ENCODE measurements at places on chromosomes 12 and 14. TPM values are rescaled to one million over a fixed set of nuclear protein-coding genes. Genes with fewer than 3 reads are reported as not detected.

GRCh38 chr12:49048953-49049352, 11.6 kb downstream of the KMT2D start:
- DNase-seq, result no peak

GRCh38 chr14:82528016-82528415, 994.4 kb upstream of the SEL1L start:
- DNase-seq, result no peak

HOXC12 gene
- not detected for polyA plus RNA-seq

TMEM253 gene
- 0.53 TPM for polyA plus RNA-seq

GLTP gene
- polyA plus RNA-seq, result 22.3 TPM

DNA sequence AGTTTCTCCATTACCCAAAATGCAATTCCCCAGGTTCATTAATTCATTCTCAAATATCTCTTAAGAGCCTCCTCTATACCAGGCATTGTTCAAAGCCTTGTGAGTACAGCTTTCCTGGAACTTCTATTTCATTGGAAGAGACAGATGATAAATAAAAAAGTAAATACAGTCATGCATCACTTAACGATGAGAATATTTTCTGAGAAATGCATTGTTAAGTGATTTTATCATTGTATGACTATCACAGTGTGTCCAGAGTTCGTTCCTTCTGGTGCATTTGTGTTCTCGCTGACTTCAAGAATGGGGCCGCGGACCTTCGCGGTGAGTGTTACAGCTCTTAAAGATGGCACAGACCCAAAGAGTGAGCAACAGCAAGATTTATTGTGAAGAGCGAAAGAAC, 66.0 kb downstream of the ANO4 start:
- DNase-seq, result no peak

- DNase-seq, result no peak
Observed at GRCh38 chr12:96020314-96021003, 14.9 kb downstream of the LTA4H start.

- no peak for DNase-seq
Observed at GRCh38 chr12:93137656-93138612, 208.8 kb upstream of the EEA1 start.

DNA sequence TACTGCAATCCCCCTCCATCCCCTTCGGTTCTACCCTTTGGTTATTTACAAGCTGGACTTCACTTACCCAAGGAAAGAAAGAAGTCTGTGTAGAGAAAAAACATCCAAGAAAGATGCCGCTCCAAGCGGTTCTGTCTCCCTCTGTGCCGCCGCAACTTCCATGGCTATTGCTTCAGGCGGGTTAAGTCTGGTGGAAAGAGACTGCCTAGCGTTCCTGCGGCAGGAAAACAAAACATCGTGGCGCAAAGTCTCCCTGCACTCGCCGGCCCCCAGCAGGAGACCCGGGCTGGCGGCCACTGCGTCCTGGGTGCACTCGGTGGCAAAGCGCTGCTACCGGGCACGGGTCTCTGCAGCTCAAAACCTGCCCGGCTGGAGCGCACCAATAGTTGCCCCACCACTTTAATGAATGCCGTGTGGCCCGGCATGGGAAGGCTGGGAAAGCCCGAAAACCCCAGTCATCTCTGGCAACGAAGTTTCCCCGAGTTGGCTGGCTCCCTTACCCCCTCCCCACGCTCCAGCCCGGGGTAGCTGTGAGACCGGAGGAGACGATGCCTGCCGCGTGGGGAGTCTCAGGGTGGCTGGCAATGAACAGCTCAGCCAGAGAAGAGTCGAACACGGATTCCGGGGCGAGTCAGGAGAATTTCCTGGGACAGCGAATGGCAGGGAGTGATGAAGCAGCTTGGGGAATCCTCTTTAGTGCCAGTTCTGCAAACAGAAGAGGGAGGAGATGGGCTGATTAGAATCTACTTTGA, 3.5 kb upstream of the KCNK10 start:
- no peak for DNase-seq

GRCh38 chr14:68284333-68284732, 464.8 kb downstream of the RAD51B start:
- no peak for DNase-seq

TAS2R19 gene
- 3.4 TPM for polyA plus RNA-seq

- DNase-seq, result no peak
Observed at GRCh38 chr12:89884952-89885351, 176.3 kb upstream of the ATP2B1 start.

DNA sequence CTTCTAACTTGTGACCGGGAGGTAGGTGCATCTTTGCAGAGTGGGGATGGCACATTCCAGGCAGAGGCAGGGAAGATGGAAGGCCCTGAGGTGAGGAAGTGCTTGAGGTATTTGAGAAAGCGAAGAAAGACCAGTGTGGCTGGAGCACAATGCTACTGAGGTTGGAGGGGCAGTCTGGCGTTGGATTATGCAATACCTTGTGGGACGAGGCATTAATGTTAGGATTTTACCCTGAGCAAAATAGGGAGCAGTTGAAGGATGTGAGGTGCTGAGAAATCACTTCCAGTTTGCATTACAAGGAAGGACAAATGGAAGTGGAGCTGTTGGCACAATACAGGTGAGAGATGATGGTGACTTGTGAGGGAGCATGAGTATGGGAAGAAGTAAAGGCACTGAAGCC, 145.5 kb downstream of the KCNA5 start:
- DNase-seq, result no peak

DNA sequence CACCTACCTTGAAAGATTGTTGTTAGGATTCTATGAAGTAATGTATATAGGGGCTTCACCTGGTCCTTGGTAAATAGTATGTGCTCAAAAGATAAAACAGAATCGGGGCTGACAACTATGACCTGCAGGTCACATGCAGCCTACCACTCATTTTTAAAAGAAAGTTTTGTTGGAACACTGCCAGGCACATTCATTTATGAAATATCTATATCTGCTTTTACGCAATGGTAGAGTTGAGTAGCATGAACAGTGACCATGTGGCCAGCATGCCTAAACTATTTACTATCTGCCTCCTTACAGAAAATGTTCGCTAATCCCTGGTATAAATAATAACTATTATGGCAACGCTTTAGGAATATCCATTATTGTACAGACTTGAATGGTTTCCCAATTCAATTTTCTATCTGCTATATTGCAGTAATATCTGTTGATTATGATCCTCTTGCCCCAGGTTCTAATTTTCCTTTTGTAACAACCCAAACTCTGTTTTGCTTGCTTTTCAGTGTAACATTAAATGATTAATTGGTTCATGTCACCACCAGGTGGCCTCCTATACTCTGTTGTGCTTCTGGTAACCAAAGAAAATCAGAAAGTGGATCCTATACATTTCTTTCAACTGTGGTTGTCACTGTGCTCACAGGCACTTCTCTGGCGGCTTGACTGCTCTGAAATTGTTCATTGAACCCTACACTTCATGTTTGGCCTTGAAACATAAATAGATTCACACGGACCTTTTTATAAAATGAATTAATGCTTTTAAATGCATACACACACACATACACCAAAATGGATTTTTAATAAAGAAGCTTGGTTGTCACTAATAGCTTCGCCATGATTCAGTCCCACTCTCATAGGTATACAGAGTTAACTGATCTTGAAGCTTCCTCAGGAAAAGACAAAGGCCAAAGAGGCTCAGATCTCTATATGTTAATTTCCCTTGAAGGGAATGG, 227.7 kb upstream of the NPAS3 start:
- peak; percentile 72 for DNase-seq

FOXM1 gene
- polyA plus RNA-seq, result 21.7 TPM

FOXG1 gene
- polyA plus RNA-seq, result 0.34 TPM

RASAL1 gene
- not detected for polyA plus RNA-seq

MYRFL gene
- polyA plus RNA-seq, result 0.57 TPM

DNA sequence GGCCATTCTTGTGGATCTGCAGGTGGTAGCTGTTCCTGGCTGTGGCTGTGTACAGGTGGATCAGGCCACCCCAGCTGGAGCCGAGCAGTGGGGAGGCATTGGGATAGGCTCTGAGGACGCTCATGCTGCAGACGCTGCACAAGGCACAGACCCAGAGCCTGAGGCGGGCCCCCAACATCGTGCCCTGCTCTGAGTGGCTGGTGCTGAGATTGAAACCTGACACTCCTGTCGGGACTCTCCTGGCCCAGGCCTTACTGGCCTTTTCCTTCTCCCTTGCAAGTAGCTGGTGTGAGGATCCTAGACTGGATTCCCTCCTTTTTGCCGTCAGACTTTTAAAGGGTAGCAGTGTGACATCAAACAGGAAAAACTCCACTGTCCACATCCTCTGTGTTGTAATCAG, at the start of gene FGF23:
TSS of gene FGF23 (minus strand) at position 308 of the 400 bp plus-strand sequence. CDS start at position 178, 130 bp downstream.
- peak; percentile 40 for DNase-seq

GRCh38 chr14:50520947-50521815, 11.2 kb downstream of the MAP4K5 start:
- DNase-seq, result no peak

DNA sequence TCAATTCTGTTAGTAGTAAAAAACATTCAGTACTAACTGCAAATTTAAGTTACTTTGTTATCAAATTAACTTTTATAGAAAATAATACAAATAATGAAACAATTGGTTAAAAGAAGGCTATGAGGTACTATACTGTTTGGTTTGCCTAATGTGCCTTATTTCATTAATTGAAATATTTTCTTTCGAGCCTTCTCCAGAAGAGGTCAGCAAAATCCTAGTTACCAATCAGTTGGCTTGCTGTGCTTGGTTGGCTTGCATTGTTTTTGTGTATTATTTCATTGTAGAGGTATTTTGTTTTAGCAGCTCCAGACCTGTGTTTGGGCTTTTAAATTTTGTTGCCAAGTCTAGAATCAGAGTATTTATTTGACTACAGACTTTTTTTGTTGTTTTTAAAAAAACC, 68.5 kb downstream of the AEBP2 start:
- DNase-seq, result peak; percentile 46

- DNase-seq, result no peak
Observed at GRCh38 chr12:3142386-3142785, 65.2 kb downstream of the TSPAN9 start.

GRCh38 chr12:43277651-43278540, 274.1 kb downstream of the ADAMTS20 start:
- DNase-seq, result no peak

- no peak for DNase-seq
Observed at GRCh38 chr12:2355604-2356003, 302.8 kb downstream of the CACNA1C start.

VRTN gene
- not detected for polyA plus RNA-seq

ANP32D gene
- polyA plus RNA-seq, result not detected

GRCh38 chr12:15899282-15899870, 11.8 kb upstream of the DERA start:
- DNase-seq, result no peak

GRCh38 chr12:109258607-109259544, 50.2 kb downstream of the FOXN4 start:
- DNase-seq, result no peak

All from muscle of arm (tissue), 14 donors.